ENCODE measurements at places on chromosomes 6 and 20.
A peak's percentile ranks its signal among the peaks of the same experiment; 100 is the strongest.

DNA sequence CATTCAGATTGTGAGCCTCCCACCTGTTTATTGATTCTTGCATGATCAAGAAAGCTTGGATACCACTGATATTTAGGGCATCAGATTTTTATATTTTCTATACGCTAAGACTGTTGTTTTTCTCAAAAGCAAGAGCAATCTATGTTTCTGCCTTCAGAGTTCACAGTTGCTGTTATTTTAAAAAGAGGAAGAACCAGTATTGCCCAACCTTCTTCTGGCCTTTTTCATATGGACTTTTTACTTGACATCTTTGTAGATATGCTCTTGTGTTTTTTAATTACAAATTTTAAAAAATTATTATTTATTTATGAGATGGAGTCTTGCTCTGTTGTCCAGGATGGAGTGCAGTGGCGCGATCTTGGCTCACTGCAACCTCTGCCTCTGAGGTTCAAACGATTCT, 28.9 kb downstream of the SLC17A5 start:
- DNase-seq: no peak

GRCh38 chr6:41072836-41073202, at the start of gene NFYA:
Gene NFYA, plus strand, starts transcription at chr6:41072974. Its CDS starts 6,116 bp downstream, at chr6:41079090.
- peak; percentile 99 for DNase-seq

- DNase-seq: no peak
Measured at GRCh38 chr6:47267301-47267700, 42.4 kb downstream of the TNFRSF21 start.

DNA sequence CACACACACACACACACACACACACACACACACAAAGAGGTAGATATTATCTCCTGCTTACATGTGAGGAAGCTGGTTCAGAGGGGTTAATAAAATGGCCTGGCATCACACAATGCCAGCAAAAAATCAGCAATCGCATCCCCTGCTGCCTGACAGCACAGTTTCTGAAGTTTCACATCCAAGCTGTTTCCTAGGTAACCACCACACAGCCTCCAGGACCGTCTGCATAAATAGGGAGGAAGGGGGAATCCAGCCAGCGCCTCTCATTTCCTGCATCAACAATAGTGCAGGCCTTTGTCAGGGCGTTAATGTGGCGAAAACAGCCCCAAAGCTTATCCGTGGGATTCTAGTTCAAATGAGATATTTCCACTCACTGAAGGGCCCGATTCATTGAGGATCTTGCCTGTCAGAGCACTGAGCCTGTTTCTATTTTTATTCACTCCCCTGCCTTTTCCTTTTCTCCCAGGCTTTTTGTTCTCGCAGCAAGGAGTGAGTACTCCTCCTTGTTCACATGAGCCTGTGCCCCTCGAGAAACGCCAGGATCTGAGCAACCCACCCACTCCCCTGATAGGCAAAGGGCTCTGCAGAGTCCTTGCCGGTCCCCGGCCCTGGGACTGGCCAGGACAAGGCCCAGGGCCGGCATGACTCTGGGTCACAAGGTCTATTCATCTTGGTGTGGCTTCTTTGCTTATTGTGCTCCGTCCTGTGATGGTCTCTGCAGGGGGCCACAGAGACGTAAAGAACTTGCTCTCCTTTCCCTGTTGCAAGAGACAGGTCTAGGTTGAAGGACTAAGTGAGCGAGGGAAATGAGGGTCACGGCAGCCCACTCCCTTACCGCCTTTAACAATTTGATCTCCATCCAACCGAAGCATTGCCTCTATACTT, 32.7 kb downstream of the TUBB2B start:
- no peak for DNase-seq

DNA sequence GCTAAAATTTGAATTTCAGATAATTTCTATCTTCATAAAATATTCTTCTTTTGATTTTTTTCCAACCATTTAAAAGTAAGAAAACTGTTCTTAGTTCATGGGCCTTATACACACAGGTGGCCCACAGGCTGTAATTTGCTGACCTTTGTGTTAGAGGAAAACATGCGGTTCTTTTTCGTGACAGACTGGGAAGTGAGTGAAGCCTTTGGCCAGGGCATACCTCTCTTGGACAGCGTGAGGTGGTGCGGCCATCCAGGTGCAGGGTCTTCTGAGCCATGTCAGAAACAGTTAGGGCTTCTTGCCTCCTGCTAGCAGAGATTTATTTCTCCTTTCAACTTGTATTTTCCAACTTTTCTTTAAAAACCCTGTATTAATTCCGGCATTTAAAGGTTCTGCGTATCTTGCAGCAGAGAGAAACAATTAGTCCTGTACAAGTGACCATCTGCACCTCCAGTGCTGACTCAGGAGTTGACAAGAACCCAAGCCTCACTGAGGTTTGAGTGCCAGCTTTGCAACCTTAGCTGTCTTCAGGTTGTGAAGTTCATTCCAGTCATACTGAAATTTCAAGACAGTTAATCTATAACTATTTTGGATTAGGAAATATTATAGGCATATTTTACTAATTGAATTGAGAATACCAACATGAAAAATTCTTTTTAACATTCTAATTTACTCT, 177.8 kb downstream of the LY86 start:
- no peak for DNase-seq
